Activated T-cell treated with anti-CD3 and anti-CD28 coated beads for 48 hours (primary cell): ENCODE measurements at places on chromosomes 11 and 22.

DNA sequence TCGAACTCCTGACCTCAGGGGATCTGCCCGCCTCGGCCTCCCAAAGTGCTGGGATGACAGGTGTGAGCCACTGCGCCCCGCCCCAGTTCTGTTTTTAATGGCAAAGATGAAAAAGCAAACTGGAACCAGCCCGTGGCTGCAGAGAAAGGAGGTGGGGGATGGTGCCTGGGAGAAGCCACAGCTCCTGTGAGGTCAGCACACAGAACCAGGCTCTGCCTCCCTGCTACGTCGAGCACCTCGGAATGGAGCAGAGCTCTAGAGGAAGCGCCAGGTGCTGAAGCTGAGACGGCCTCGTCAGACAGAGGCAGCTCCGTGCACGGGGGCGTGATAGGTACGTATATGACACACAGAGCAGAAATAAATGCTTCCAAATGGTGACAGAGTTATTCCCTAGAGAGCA is 8.5 kb downstream of the DRD4 start:
- DNase-seq = no peak

- DNase-seq = no peak
Measured at GRCh38 chr11:107493117-107493516, 35.5 kb upstream of the CWF19L2 start.

- no peak for DNase-seq
Measured at GRCh38 chr22:12613199-12613598, 2914.8 kb upstream of the OR11H1 start.

- DNase-seq = no peak
Measured at GRCh38 chr11:13347901-13348300, 70.3 kb downstream of the BMAL1 start.

GRCh38 chr11:103961010-103961409 is 75.4 kb upstream of the DDI1 start:
- DNase-seq = no peak

DNA sequence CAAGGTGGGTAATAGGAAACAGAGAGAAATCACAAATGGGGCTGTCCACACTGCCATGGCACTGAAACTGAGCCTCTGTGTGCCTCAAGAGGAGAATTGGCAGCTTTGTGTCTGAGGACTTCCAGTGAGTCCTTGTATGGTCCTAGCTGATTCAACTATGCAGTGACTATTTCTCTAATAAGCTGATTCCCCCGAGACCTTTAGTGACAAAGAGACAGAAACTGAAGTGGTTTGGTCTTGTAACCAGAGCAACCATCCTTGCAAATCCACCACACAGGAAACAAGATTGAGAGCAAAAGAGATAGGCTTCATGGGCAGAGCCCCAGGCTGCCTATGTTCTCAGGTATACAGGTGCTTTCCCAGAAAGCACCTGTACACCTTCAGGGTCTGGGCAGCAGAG is 1038.5 kb downstream of the NTM start:
- DNase-seq = no peak
